ENCODE measurements at places on chromosomes 4 and X.

GRCh38 chrX:318739-319578 is at the start of gene GTPBP6:
Gene GTPBP6 (minus strand): TSS chrX:318796. CDS start chrX:318787, 9 bp downstream.
- no peaks in the 10 kb centered on the region for H3K27me3 ChIP-seq
- peak within 1 kb of the TSS; percentile 89 for H3K4me3 ChIP-seq
- peaks cover 13% of the 10 kb centered on the region for H3K36me3 ChIP-seq
- H3K4me1 ChIP-seq, result peaks cover 11% of the 10 kb centered on the region
- DNase-seq, result peak; percentile 99
- H3K27ac ChIP-seq, result peak within 1 kb of the TSS; percentile 93

DNA sequence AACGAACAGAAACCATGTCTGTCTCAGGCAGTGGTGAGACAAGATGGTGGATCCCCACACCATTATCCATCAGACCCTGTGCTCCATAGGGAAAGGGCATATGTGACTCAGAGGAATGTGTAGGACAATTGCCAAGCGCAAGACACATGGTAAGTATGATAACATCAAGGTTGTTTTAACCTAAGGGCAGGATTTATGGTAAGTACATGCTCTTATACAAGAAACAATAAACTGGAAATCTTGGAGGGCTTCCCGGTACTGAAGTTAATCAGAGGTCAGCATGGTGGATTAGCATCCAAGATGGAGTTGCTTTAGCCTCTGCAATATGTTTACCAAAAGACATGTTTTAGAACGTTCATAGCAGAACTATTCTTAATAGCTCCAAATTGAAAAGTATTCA is 355.0 kb downstream of the PPP1R2C start:
- no peak overlapping the region for H3K4me3 ChIP-seq
- H3K4me1 ChIP-seq, result no peaks in the 10 kb centered on the region
- H3K36me3 ChIP-seq, result no peaks in the 10 kb centered on the region
- DNase-seq, result no peak
- H3K27me3 ChIP-seq, result no peaks in the 10 kb centered on the region
- no peak overlapping the region for H3K27ac ChIP-seq

GRCh38 chrX:142096253-142096652 is 108.8 kb downstream of the MAGEC2 start:
- no peak for DNase-seq
- H3K27ac ChIP-seq, result no peak overlapping the region
- H3K4me3 ChIP-seq, result no peak overlapping the region
- no peaks in the 10 kb centered on the region for H3K4me1 ChIP-seq

DNA sequence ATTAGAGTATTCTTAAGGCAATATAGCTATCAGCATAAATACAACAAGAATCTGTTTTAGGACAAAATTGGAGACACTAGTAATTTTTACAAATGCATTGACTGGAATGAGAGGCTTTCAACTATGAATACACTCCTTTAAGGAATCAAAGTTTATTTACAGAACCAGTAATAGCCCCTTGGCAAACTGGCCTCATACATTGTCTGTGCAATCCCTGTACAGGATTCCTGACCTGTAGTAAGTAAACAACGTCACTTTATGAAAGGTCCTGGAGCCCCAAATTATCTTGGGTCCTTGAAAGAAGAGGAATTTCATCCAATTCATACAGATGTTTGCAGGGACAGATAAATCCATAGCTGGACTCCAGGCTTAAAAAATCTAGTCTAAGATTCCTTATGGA is 25.4 kb upstream of the CXCL3 start:
- no peaks in the 10 kb centered on the region for H3K27me3 ChIP-seq
- no peak for DNase-seq
- no peaks in the 10 kb centered on the region for H3K4me1 ChIP-seq
- H3K4me3 ChIP-seq, result no peak overlapping the region
- H3K36me3 ChIP-seq, result no peaks in the 10 kb centered on the region
- no peak overlapping the region for H3K27ac ChIP-seq

DNA sequence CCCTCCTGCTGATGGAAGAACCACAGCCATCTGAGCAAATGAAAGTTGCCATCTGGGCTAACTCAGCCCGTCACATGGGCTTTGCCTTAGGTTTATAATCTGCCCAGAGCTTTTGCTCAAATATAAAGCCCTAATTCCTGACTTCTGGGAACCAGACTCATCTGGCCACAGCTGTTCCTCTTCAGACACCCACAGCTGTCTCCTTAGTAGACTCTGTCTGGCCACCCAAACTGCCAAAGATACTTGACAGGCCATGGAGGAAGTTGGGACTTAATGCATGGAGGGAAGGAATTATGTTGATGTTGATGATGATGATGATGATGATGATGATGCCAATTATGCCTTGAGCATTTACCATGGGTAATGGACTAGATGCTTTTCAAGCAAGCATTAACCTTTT is 8.0 kb downstream of the LGI2 start:
- no peak overlapping the region for H3K27ac ChIP-seq
- H3K4me3 ChIP-seq, result no peak overlapping the region
- H3K36me3 ChIP-seq, result no peaks in the 10 kb centered on the region
- peaks cover 8% of the 10 kb centered on the region for H3K27me3 ChIP-seq

DNA sequence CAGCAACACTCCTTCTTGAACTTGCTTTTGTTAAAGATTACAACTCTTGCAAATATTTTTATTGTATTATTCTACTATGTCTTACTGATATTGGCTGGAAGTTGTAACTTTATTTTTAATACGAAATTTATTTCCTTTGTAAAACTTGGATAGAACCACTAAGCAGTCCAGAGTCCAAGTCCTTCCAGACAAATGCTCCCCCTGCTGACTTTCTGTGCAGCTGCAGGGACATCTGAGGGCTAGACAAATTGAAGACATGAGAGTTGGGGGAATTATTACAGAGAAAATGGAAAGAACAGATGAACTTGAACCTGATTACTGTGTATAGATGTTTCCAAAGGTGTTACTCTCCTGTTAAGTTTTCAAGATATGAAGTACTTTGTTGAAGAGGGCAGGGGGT is 238.8 kb downstream of the GRIA3 start:
- H3K36me3 ChIP-seq, result no peaks in the 10 kb centered on the region
- no peaks in the 10 kb centered on the region for H3K27me3 ChIP-seq
- H3K27ac ChIP-seq, result no peak overlapping the region
- DNase-seq, result no peak
- H3K4me1 ChIP-seq, result no peaks in the 10 kb centered on the region

DNA sequence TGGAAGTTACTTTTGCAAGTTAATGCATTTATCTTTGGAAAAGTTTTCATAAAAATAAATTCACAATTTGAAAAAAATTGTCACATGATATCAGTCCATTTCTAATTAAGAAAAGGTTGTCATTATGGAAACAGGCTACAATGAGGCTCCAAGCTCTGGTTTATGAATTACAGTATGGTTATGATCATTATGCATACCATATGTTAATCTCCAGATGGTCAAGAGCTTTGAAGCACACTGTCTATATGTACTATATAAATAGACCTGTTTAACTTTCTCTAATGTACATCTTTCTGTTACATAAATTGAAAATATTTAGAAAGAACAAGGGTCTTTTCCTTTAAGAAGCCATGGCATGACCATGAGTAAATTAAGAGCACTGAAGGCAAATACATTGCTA is 2338.8 kb downstream of the PCDH7 start:
- H3K4me1 ChIP-seq, result peaks cover 6% of the 10 kb centered on the region
- no peaks in the 10 kb centered on the region for H3K36me3 ChIP-seq
- no peaks in the 10 kb centered on the region for H3K27me3 ChIP-seq
- DNase-seq, result no peak
- H3K27ac ChIP-seq, result no peak overlapping the region
- no peak overlapping the region for H3K4me3 ChIP-seq

- no peaks in the 10 kb centered on the region for H3K27me3 ChIP-seq
- H3K4me1 ChIP-seq, result no peaks in the 10 kb centered on the region
- DNase-seq, result no peak
- H3K4me3 ChIP-seq, result no peak overlapping the region
- H3K27ac ChIP-seq, result no peak overlapping the region
- no peaks in the 10 kb centered on the region for H3K36me3 ChIP-seq
Measured at GRCh38 chrX:70527053-70527452, 82.4 kb downstream of the DLG3 start.

- no peaks in the 10 kb centered on the region for H3K27me3 ChIP-seq
- peaks cover 9% of the 10 kb centered on the region for H3K4me1 ChIP-seq
Measured at GRCh38 chr4:101218346-101218745, 129.0 kb downstream of the PPP3CA start.

- no peaks in the 10 kb centered on the region for H3K36me3 ChIP-seq
- H3K27ac ChIP-seq, result no peak overlapping the region
- no peaks in the 10 kb centered on the region for H3K27me3 ChIP-seq
- H3K4me1 ChIP-seq, result no peaks in the 10 kb centered on the region
- DNase-seq, result no peak
Measured at GRCh38 chrX:39176105-39176504, 374.8 kb downstream of the MID1IP1 start.

DNA sequence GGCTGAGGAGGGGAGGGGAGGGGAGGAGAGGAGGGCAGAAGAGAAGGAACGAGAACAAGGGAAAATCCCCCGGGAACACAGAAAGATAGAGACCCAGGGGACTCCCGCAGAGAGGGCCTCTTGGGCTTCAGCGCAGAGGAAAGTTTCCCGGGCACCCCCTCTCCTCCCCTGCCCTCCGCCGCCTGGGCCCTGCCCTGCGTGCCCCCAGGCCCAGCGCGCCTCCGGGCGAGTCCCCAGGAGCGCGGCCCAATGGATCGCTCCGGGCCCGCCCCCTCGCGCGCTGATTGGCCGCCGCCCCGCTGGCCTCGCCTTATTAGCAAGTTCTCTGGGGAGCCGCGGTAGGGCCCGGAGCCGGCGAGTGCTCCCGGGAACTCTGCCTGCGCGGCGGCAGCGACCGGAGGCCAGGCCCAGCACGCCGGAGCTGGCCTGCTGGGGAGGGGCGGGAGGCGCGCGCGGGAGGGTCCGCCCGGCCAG is at the start of gene MSX1:
MSX1 (plus strand) TSS at position 341 of the 474 bp plus-strand sequence. CDS start 235 bp downstream, outside the sequence.
- DNase-seq, result peak; percentile 91
- peaks cover 94% of the 10 kb centered on the region for H3K27me3 ChIP-seq
- peaks cover 19% of the 10 kb centered on the region for H3K4me1 ChIP-seq
- peak within 1 kb of the TSS; percentile 42 for H3K27ac ChIP-seq
- H3K36me3 ChIP-seq, result no peaks in the 10 kb centered on the region

GRCh38 chrX:153244767-153245166 is 65.7 kb downstream of the MAGEA1 start:
- H3K27me3 ChIP-seq, result no peaks in the 10 kb centered on the region
- H3K4me1 ChIP-seq, result no peaks in the 10 kb centered on the region
- DNase-seq, result no peak
- H3K36me3 ChIP-seq, result no peaks in the 10 kb centered on the region
- H3K4me3 ChIP-seq, result no peak overlapping the region

DNA sequence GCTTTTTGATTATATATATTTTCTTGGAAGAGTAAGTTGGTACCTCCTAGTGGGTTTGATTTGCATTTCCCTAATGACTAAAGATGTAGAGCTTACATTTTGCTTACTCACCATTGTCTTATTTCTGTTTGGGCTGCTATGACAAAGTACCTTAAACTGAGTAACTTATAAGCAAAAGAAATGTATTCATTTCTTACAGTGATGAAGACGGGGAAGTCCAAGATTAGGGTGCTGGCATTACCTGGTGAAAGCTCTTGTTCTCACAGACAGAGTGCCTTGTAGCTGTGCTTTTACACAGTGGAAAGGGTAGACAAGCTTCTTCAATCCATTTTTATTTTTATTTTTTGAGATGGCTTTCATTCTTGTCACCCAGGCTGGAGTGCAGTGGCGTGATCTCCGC is 229.2 kb upstream of the AGA start:
- no peaks in the 10 kb centered on the region for H3K36me3 ChIP-seq
- DNase-seq, result no peak
- no peaks in the 10 kb centered on the region for H3K27me3 ChIP-seq
- no peaks in the 10 kb centered on the region for H3K4me1 ChIP-seq

DNA sequence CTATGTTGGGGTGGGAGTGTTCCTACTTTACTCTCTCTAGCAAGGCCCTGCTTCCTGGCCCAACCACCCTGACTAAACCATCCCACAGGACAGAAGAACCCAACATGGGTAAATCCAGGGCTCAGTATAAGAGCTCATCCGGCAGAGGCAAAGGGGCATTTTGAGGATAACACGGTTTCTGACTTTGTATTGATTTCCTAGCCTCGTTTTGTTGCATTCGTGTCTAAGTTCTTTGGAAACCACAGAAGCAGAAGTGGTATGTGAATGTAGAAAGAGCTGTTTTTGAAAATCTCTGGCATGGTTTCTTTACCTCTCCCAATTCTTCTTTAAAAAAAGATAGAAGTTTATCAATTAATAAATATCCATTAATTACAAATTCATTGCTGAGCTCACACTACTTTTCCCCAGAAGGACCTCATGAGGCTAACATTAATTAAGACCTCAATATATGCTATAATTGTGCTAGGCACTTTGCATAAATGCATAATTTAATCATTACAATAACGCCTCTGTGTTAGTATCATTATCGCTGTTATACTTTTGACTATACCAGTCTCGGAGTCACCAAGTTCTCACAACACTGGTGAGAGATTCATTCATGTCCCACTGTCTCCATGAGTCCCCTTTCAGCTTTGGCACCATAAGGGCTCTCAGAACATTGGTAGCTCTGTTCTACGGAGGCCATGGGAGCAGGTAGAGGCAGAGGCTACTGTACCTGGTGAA is 5.8 kb upstream of the CLNK start:
- H3K27me3 ChIP-seq, result no peaks in the 10 kb centered on the region
- no peak for DNase-seq
- H3K4me3 ChIP-seq, result no peak overlapping the region
- no peaks in the 10 kb centered on the region for H3K4me1 ChIP-seq

DNA sequence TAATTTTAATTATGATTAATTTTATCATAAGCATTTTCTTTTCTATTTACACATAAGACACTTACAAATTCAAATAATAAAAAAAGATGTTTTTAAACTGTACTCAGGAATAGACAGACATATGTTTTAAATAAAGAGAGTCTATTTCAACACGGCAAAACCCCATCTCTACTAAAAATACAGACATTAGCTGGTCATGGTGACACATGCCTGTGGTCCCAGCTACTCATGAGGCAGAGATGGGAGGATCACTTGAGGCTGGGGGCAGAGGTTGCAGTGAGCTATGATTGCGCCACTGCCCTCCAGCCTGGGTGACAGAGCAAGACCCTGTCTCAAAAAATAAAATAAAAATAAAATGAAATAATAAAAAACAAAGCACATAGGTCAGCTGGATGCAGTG is 14.8 kb downstream of the FAM9B start:
- H3K27ac ChIP-seq, result no peak overlapping the region
- H3K36me3 ChIP-seq, result no peaks in the 10 kb centered on the region
- H3K4me3 ChIP-seq, result no peak overlapping the region
- H3K4me1 ChIP-seq, result no peaks in the 10 kb centered on the region
- no peaks in the 10 kb centered on the region for H3K27me3 ChIP-seq

- H3K4me1 ChIP-seq, result no peaks in the 10 kb centered on the region
- H3K27me3 ChIP-seq, result no peaks in the 10 kb centered on the region
- H3K36me3 ChIP-seq, result no peaks in the 10 kb centered on the region
- no peak overlapping the region for H3K4me3 ChIP-seq
- no peak overlapping the region for H3K27ac ChIP-seq
Measured at GRCh38 chr4:123163501-123163900, 233.1 kb upstream of the SPRY1 start.

DNA sequence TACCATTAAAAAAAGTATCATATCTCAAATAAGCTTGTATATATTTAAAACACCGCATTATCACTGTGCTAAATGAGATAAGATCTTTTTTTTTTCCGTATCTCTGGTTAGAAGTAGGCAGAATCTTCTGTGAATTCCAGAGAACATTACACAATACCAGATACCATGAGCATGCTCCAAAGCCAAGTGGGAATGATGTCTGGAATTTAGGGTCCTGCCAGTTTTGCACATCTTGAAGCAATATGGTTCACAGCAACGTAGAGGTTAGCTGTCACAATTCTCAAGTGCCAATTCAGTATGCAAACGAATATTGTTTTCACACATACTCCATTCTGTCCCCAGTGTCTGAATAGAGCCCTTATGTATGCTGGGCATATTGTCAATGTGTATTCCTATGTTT is 127.5 kb upstream of the NEIL3 start:
- no peak for DNase-seq
- H3K27me3 ChIP-seq, result no peaks in the 10 kb centered on the region
- peaks cover 6% of the 10 kb centered on the region for H3K4me1 ChIP-seq
- H3K27ac ChIP-seq, result no peak overlapping the region
- no peaks in the 10 kb centered on the region for H3K36me3 ChIP-seq

All from upper lobe of right lung (tissue), 1 donor.